Activated B cell treated with CpG ODN at 0.5 μM for 24 hours (primary cell): ENCODE measurements at places on chromosomes 13 and 19. TPM values are rescaled to one million over a fixed set of nuclear protein-coding genes. Genes with fewer than 3 reads are reported as not detected.

The LILRB4 gene
- total RNA-seq: 0.76 and 1.4 TPM in 2 replicates

- DNase-seq: no peak
Measured at GRCh38 chr13:100175078-100175802, 86.3 kb downstream of the PCCA start.

DNA sequence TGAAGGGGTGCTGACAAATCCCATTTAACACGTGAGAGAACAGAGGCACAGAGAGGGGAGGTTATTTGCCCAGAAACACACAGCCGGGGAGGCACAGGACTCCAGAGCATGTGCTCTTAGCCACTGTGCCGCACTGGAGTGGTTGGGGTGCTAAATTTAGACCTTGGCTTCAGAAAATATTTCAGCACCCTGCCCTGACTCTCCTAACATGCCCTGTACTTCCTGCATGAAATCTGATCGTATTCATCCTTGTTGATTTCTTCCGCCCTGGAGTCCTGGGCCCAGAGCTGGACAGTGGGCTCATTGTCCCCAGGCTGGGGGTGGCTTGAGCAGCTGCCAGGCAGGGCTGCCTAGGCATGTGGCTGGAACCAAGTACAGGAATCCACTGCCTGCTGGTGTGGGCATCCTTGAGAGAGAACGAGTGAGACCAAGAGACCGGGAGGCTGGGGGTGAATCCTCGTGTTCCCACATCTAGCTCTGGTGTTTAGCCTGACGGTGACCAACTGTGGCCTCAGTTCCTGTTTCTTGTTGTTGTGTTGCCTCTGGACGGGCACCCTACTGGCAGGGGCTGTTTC lies 5.3 kb downstream of the SLC27A1 start:
- DNase-seq: no peak

- no peak for DNase-seq
Measured at GRCh38 chr19:48683349-48683748, 10.5 kb upstream of the NTN5 start.

GRCh38 chr19:2251106-2252054 lies 2.3 kb downstream of the AMH start:
- DNase-seq: no peak

DNA sequence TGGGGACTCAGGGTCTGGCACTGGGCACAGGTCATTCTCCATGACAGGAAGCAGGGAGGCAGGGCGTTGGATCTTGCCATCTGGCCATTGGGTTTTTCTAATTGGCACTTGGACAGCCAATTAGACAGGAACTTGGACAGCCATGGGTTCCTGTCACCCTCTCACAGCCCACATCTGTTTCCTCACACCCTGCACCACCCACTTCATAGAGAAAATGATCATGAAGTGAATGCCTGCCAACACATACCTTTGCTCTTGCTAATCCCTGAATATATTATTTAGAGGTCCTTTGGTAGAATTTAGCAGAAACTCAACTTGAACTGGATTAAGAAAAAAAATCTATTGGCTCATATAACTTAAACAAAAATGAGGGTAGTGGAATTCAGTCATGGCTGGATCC lies 4.9 kb upstream of the OLFM2 start:
- DNase-seq: no peak

DNA sequence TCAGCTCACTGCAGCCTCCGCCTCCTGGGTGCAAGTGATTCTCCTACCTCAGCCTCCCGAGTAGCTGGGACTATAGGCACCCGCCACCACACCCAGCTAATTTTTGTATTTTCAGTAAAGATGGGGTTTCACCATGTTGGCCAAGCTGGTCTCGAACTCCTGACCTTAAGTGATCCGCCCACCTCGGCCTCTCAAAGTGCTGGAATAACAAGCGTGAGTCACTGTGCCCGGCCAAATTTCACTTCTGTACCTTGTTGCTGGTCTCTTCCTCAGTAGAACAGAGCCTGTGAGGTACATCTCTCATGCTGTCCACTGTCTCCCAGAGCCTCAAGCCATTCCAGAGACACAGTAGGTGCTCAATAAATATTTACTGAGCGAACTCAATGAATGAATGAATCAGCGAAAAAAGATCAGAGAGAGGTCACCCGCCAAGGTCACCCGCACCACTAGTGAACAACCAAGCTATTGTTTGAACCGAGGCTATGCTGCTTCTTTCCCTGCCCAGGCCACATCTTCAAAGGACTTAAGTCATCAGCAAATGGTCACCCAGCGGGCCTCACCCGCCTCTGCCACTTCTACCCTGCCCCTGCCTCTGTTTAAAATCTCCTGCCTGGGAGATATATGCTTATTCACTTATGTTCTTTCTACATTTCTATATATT lies 9.3 kb downstream of the TMEM143 start:
- DNase-seq: no peak

DNA sequence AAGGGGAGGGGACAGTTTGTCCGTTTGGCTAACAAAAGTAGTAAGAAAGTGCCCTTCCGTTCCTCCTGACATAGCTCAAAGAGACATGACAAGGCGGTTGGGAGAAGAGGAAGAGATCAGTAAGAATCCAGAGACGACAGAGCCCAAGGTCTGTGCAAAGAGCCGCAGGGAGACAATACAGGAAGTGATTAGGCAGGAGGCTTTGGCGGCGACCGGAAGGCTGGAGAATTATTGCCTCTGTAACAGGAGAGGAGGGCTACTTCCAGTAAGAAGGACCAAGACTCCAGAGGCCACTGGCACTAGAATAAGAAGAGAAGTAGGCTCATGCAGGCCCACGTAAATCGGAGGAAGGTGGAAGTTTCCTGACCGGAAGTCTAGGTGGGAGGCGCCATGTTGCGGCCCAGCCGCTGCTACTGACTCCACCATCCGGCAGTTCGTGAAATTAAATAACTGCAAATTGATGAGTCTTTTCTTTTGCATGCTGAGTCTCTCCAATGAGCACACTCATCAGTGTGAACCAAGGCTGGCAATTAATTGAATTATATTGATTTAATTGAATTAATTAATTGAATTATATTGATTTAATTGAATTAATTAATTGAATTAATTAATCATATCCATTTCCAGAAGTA lies 9.9 kb downstream of the RFX2 start:
- DNase-seq: peak; percentile 37
